ENCODE measurements at places on chromosomes 2 and 18.

DNA sequence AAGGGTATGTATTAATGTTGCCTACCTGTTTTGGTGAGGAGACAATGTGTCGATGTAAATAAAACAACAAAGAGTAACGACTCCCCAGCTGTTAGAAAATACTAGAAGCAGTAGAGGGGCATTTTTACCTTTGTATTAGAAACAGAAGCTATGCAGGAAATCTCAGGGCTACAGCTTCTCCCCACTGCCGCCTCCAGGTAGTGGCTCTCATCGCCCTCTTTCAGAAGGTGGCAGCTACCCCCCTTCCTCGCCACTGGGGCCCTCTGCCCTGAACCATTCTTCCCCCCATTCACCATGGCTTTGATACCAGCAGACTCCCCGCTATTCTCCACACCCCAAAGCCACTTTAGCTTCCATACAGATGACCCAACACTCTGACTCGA is 6.7 kb downstream of the PLA2R1 start:
- DNase-seq: no peak

- DNase-seq: no peak
These were observed 332.0 kb downstream of the ZNF521 start for GRCh38 chr18:25019931-25020330.

- DNase-seq: no peak
These were observed 26.6 kb upstream of the ITGA4 start for GRCh38 chr2:181430406-181431118.

GRCh38 chr18:13630716-13631268 is 95.6 kb downstream of the FAM210A start:
- DNase-seq: no peak

DNA sequence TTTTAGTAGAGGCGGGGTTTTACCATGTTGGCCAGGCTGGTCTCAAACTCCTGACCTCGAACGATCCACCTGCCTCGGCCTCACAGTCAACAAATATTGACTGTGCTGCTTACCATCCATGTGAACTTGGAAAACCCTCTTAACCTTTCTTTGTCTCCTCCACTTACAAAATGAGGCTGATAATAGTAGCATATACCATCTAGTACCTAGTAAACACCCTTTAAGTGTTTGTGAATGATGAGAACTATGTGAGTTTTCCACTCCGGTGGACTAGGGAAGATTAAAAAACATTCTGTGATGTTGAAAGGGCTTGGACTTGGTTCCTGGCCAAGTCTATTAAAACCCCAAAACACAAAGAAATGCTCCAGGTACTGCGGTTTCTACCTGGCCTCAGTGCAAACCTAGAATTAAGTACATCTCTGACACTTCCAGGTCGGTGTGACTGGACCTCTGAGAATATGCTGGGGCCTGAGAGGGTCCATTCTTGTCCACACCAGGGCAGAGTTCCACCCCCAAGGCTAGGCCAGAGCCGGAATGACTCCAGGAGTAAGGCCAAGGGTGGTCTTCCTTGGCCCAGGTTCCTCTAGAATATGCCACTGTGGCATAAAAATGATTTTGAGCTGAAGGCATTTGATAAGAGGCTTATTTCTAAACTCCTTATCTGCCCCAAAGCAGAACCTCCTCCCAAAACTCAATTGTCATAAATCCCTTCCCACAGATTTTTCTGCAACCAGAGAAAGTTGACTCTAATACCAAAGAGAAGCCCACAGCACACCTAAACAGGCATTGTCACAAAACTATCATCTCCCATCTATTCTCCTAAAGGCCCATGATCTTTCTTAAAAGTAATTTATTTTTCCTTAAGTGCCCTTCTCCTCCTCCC is 217.5 kb downstream of the TGIF1 start:
- no peak for DNase-seq

DNA sequence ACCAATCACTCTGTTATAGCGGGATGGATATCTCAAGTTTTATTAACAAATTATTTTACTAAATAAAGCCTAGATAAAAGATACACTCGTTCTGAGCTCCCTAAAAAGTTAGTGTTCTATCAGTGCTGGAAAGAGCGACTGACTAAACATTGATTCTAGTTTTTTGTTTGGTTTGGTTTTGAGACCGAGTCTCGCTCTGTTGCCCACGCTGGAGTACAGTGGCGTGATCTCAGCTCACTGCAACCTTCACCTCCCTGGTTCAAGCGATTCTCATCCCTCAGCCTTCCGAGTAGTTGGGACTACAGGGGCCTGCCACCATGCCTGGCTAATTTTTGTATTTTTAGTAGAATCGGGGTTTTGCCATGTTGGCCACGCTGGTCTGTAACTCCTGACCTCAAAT is 73.8 kb upstream of the CDCA7 start:
- DNase-seq: no peak

GRCh38 chr2:235567842-235568241 is 74.0 kb downstream of the AGAP1 start:
- peak; percentile 96 for DNase-seq

GRCh38 chr2:232367591-232368233 is 10.8 kb upstream of the ALPP start:
- no peak for DNase-seq

DNA sequence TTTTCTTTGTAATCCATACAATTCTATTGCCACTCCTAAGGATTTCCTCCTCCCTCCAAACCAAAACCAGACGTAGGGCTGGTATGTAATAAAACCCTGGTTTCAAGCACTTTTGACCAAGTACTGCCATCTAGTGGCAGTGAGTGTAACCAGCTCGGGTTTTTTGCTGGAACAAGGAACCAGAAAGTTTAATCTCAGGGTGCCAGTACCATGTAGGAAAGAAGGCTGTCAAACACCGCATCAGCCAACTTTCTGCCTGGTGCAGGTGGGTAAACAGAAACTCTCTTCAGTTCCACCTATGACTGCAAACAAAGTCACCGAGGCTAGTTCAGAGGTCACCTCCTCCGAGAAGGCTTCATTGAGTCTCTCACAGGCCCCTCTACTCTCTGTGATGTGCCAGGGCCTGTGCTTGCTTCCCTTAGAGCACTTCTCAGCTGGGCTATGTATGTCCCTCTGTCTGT is 10.2 kb upstream of the THNSL2 start:
- peak; percentile 90 for DNase-seq

DNA sequence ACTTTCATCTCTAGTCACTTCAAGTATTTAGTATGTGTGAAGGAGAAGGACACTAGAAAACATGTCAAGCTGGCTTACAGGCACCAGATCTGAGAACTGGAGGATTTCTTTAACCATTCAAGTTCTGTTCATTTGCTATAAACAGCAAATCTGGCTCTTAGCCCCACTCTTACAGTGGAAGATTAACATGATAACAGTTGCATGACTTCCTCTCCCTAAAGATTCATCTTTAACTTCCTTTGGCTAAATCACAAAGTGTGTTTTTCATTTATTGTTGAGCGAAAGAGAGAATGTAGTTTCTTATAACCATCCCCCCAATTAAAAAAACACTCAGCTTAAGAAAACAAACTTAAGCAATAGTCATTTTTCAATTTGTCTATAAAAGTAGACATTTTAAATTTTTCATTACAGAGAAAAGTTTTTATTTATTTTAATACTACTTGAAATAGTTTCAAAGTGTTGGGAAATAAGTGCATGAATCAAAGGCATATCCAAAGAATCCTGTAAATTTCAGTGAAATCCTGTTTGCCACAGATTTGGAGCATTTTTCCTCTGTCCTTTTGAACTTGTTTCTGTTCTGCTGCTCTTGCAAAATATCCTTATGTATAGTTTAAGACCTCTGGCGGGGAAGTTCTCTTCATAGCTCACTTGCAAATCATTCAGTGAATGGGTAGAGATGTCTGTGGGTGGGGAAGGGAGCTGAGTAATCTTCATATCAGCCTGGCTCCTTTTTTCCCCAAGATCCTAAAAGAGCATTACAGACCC is 241.0 kb upstream of the RBBP8 start:
- DNase-seq: peak; percentile 6

- DNase-seq: peak; percentile 25
These were observed 85.6 kb upstream of the LHCGR start for GRCh38 chr2:48841126-48841525.

GRCh38 chr18:48639772-48640432 is 101.1 kb downstream of the CTIF start:
- peak; percentile 13 for DNase-seq

GRCh38 chr18:46660957-46661749 is 4.1 kb upstream of the LOXHD1 start:
- DNase-seq: no peak

DNA sequence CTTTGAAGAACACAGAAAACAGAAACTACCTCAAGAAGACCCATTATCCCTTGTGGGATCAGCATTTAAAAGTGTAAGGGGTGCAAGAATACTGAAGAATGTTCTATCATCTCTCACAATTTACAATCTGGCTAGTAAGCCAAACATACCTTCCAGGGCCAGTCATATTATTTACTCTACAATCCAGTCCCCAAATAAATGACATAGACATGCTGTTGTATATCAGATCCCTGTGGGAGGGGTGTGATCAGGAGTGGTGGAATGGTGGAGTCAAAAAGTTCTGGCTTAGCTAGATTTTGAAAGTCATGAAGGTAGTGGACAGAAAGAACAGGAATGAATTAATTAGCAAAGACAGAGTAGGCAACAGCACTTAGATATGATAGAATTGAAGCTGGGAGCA is 1.8 kb upstream of the ITPRID2 start:
- no peak for DNase-seq

GRCh38 chr18:12338382-12338781 is 30.3 kb downstream of the TUBB6 start:
- DNase-seq: no peak

- no peak for DNase-seq
These were observed 53.3 kb upstream of the CNTNAP5 start for GRCh38 chr2:123971564-123972318.

DNA sequence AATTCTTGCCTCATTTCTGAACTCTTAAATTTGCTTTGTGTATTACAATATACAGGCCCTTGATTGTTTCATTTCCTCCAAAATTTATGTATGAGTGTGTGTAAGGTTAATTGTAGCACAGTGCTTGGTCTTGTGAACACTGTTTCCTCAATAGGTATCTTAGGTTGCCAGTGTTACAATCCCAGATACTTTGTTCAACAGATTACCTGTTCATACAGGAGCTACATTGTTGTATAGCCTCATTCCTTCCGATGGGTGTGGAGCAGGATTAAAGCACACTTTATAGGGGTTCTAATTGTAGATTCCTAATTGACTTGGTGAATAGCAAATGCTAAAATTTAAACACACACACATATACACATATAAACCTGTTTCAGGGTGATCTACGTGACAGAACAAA is 10.7 kb downstream of the RBBP8 start:
- no peak for DNase-seq

DNA sequence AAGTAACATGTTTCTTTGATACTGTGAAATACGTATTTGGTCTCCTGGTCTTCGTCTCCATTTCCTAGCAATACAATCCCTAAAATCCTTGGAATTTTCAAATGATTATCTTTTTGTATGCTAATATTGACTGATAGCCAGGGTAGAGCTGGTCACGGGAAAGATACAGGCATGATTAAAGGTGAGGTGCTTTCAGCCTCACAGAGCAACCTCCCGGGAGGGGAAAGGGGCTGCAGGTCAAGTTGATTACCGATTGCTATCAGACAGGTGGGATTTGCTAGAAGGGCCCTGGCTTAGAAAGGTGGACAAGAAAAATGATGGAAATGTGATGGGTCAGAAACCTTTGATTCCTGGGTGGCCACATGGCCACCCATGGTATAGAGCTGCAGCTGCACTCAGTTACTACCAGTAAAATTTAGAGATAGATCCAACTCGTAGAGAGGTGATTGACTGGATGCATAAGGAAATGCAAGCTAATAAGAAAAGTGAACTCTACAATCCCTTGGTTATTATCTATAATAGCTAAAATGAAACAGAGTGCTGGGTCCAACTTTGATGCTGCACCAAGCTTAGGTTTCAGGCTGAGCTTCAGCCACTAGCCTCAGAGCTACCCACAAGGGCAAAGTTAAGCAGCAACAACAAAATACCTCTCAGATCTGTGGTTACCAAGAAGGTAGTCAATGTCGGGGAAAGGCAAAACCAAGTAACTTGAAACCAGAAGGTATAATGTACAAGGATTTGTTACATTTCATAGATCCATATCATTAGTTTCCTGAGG is 15.3 kb downstream of the YPEL5 start:
- no peak for DNase-seq

GRCh38 chr18:25042641-25043051 is 309.3 kb downstream of the ZNF521 start:
- no peak for DNase-seq

DNA sequence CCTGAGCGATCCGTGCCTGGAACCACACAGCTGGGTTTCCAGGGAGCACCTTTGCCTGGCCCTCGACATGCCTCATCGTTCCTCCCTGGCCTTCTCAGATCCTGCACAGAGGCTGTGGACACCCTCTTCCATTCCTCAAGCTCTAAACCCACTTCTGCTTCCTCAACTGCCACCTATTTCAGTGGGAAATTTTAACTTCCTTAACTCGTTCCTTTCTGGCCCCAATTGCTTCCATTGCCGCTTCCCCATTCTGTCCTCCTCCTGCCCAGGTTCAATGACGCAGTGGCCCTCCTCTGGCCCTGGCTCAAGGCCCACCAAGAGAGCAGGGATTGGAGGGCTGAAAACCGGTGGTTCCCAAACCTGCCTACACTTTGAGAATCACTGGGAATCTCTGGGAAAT is 4.8 kb upstream of the B3GNT7 start:
- no peak for DNase-seq

- DNase-seq: no peak
These were observed 752.0 kb upstream of the HS6ST1 start for GRCh38 chr2:129070663-129071062.

GRCh38 chr2:207238831-207239701 is 73.3 kb upstream of the KLF7 start:
- DNase-seq: peak; percentile 21

DNA sequence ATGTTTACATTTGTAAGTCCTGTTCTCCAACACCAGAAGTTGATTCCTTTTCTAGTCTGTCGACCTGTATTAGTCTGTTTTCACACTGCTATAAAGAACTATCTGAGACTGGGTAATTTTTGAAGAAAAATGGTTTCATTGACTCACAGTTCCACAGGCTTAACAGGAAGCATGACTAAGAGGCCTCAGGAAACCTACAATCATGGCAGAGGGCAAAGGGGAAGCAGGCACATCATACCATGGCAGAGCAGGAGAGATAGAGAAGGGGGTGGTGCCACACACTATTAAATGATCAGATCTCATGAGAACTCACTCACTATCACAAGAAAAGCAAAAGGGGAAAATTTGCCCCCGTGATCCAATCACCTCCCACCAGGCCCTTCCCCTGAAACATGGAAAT is 112.8 kb upstream of the MAP3K20 start:
- no peak for DNase-seq

DNA sequence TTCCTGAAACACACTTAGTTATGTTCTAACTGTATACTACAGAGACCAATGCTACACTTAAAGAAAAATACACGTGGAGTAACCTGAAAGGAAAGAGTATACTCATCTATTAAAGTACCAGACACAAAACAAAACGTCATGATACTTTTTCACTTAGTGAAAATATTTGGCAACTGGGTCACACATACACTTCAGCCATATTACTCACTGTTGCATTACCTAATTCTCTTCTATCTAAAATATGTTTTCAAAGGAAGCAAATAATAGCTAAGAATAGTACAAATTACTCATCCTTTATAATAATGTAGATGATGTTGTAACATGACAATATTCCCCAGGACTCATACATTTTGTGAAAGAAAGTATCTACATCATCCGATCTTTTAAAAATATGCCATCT is 76.5 kb upstream of the EPB41L3 start:
- peak; percentile 76 for DNase-seq

GRCh38 chr2:210727549-210727948 is 171.2 kb downstream of the CPS1 start:
- DNase-seq: no peak

GRCh38 chr2:100982431-100982861 is 19.6 kb upstream of the RPL31 start:
- no peak for DNase-seq

- no peak for DNase-seq
These were observed 124.8 kb downstream of the DTNB start for GRCh38 chr2:25548601-25549000.
